SJCRH30 (cell line): ENCODE measurements at places on chromosomes 16 and 17. TPM values are rescaled to one million over a fixed set of nuclear protein-coding genes. Genes with fewer than 3 reads are reported as not detected.

- H3K4me1 ChIP-seq: no peaks in the 10 kb centered on the region
- H3K4me3 ChIP-seq: no peak overlapping the region
- no peak for DNase-seq
- H3K36me3 ChIP-seq: no peaks in the 10 kb centered on the region
- no peak overlapping the region for H3K27ac ChIP-seq
- H3K27me3 ChIP-seq: no peaks in the 10 kb centered on the region
Measured at GRCh38 chr17:5226940-5227878, 7.5 kb downstream of the SCIMP start.

GRCh38 chr17:81241648-81242420, 2.7 kb downstream of the NDUFAF8 start:
- no peaks in the 10 kb centered on the region for H3K27me3 ChIP-seq
- no peak overlapping the region for H3K4me3 ChIP-seq
- peak; percentile 83 for DNase-seq
- H3K36me3 ChIP-seq: peaks cover 10% of the 10 kb centered on the region
- H3K4me1 ChIP-seq: peaks cover 7% of the 10 kb centered on the region; the same call in 1 of the 2 replicates

GRCh38 chr16:82748026-82748425, 121.3 kb downstream of the CDH13 start:
- H3K27ac ChIP-seq: no peak overlapping the region
- no peaks in the 10 kb centered on the region for H3K36me3 ChIP-seq
- no peaks in the 10 kb centered on the region for H3K27me3 ChIP-seq
- H3K4me3 ChIP-seq: no peak overlapping the region
- no peaks in the 10 kb centered on the region for H3K4me1 ChIP-seq

DNA sequence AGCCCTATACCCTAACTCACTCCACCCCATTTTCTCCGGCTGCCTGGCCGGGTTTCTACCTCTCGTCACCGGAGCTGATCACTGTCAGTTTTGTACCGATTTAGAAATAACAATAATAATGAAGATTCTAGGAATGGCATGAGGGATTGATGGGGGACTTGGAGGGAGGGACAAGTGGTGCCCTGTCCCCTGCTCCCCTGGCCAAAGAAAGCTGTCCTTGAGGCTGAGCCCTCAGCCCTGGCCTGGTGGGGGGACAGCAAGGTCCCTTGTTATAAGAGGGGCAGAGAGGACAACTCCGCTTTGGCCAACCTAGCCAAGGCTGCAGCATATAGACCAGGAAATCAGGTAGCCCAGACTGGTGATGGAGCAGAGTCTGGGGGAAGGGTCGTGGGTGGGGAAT, 10.5 kb downstream of the GAS2L2 start:
- no peaks in the 10 kb centered on the region for H3K36me3 ChIP-seq
- DNase-seq: no peak
- H3K27ac ChIP-seq: no peak overlapping the region

DNA sequence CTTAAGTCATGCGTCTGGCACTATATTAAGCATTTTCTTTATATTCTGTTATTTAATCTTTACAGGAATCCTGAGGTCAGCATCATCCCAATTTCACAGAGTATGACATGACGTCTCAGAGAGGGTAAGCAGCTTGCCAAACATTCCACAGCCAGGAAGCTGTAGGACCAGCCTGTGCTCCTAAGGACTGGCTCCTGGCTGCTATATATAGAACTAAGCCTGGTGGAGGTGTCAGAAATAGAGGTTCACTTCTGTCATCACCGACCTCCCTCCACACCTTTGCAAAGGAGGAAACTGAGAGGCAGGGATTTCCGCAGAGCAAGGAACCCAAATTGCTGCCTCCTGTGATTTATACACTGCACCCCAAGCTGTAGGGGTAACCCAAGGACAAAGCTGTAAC, 37.9 kb upstream of the NDRG4 start:
- no peaks in the 10 kb centered on the region for H3K4me1 ChIP-seq
- no peak overlapping the region for H3K4me3 ChIP-seq
- no peaks in the 10 kb centered on the region for H3K36me3 ChIP-seq
- no peak overlapping the region for H3K27ac ChIP-seq

SPIRE2 gene
- 1.5 and 2.7 TPM in 2 replicates for total RNA-seq

DNA sequence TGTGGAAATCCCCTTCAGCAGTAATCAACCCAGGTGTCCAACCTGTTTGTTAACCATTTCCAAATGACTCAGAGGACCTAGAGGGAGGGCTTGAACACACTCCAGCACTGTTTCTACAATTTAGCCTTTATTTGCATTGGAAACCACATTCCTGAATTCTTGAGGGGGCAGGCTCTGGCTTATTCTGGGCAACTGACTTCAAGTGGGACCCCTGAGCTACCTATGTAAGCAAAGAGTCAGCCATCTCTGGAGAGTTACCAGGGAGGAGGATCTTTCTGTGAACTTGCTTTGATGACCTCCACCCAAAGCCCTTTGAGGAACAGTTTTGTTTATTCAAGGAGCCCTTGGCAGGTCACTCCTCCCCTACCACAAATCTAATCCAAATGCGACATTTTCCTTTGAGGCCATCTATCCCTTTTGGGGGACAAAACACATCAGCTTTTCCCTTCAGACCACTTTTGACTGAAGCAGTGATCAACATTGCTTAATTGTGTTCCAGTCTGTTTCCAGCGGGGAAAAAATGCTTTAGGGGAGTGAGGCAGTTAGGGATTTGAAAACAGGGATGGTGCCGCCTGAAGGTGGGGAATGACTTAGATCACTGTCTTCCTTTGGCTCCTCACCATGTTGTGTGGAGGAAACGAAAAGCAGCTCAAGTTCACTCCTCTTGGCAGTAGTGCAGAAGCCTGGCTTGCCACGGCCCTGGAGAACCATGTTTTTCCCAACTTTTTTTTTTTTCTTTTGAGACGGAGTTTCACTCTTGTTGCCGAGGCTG, 46.2 kb downstream of the TUBD1 start:
- no peaks in the 10 kb centered on the region for H3K27me3 ChIP-seq
- peaks cover 21% of the 10 kb centered on the region for H3K4me1 ChIP-seq
- no peak overlapping the region for H3K4me3 ChIP-seq
- peak overlapping the region; percentile 37 for H3K27ac ChIP-seq
- H3K36me3 ChIP-seq: peaks cover 3% of the 10 kb centered on the region; the same call in 1 of the 2 replicates
- peak; percentile 17 for DNase-seq

DNA sequence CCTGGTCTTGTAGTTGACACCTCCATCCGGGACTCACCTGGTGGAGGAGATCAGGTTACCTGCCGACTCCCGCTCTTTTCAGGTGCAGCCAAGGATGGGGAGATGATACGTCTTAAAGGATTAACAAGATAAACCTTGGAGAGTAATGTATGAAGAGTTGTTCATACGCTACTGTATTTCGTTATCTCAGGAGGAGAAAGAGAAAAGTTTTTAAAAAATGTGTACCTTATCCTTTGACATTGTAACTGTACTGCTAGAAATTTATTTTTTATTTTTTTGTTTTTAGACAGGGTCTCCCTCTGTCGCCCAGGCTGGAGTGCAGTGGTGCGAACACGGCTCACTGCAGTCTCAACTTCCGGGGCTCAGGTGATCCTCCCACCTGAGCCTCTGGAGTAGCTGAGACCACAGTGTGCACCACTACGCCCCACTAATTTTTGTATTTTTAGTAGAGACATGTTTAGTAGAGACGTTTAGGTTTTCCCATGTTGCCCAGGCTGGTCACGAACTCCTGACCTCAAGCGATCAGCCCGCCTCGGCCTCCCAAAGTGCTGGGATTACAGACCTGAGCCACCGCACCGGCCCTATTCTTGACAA, 764 bp upstream of the SMURF2 start:
- no peak for DNase-seq
- H3K27me3 ChIP-seq: no peaks in the 10 kb centered on the region
- H3K4me1 ChIP-seq: peaks cover 12% of the 10 kb centered on the region; the same call in 1 of the 2 replicates
- peak overlapping the region; percentile 96 for H3K4me3 ChIP-seq
- H3K27ac ChIP-seq: no peak overlapping the region

CHMP6 gene
- total RNA-seq: 23.5 and 27.6 TPM in 2 replicates

- H3K27me3 ChIP-seq: peaks cover 91% of the 10 kb centered on the region
- H3K4me3 ChIP-seq: no peak overlapping the region
- no peak overlapping the region for H3K27ac ChIP-seq
- DNase-seq: no peak
Measured at GRCh38 chr17:79159926-79160325, 85.3 kb downstream of the ENGASE start.

PRKCB gene
- not detected in 2 replicates for total RNA-seq

RPL13 gene
- total RNA-seq: 5,665 and 6,596 TPM in 2 replicates

DNA sequence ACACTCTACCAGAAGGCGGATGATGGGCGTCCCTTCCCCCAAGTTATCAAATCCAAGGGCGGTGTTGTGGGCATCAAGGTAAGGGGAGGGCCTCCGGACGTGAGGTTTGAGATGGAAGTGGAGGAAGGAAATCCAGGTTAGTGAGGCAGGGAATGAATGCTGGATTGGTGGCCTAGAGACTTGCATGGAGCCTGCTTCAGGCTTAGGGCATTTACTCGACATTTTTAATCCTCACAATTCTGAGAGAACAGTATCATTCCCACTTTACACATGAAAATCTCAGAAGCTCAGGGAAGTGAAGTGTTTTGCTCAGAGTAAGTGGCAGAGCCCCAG, 2.0 kb downstream of the ALDOA start:
- H3K4me3 ChIP-seq: no peak overlapping the region
- peaks cover 60% of the 10 kb centered on the region for H3K36me3 ChIP-seq
- DNase-seq: no peak
- H3K27me3 ChIP-seq: no peaks in the 10 kb centered on the region

GRCh38 chr17:31680126-31680525, 178.9 kb downstream of the COPRS start:
- H3K36me3 ChIP-seq: no peaks in the 10 kb centered on the region
- H3K27me3 ChIP-seq: no peaks in the 10 kb centered on the region
- peaks cover 21% of the 10 kb centered on the region for H3K4me1 ChIP-seq
- no peak overlapping the region for H3K27ac ChIP-seq

- H3K4me1 ChIP-seq: no peaks in the 10 kb centered on the region
- DNase-seq: no peak
- H3K36me3 ChIP-seq: no peaks in the 10 kb centered on the region
- no peaks in the 10 kb centered on the region for H3K27me3 ChIP-seq
- no peak overlapping the region for H3K4me3 ChIP-seq
Measured at GRCh38 chr17:55426851-55427586, 5.4 kb upstream of the MMD start.

GRCh38 chr17:8785547-8786413, 13.4 kb downstream of the MFSD6L start:
- H3K36me3 ChIP-seq: no peaks in the 10 kb centered on the region
- no peaks in the 10 kb centered on the region for H3K27me3 ChIP-seq
- DNase-seq: peak; percentile 78
- H3K4me3 ChIP-seq: no peak overlapping the region
- no peak overlapping the region for H3K27ac ChIP-seq
